IMR-90 (cell line): ENCODE measurements at places on chromosomes 6 and 20. TPM values are rescaled to one million over a fixed set of nuclear protein-coding genes. Genes with fewer than 3 reads are reported as not detected.

MCHR2 gene
- total RNA-seq, result not detected in 2 replicates

FAM110A gene
- 0.36 and 0.56 TPM in 2 replicates for total RNA-seq

C6orf132 gene
- 0.72 and 1.1 TPM in 2 replicates for total RNA-seq

DZANK1 gene
- total RNA-seq, result 0.54 and 0.83 TPM in 2 replicates

HLA-DPB1 gene
- total RNA-seq, result 5.8 and 7.7 TPM in 2 replicates

NRN1 gene
- total RNA-seq, result 0.28 TPM in 1 of 2 replicates, not detected in the other

SYCP2L gene
- not detected in 2 replicates for total RNA-seq

DLK2 gene
- total RNA-seq, result 0.90 and 1.1 TPM in 2 replicates

OTOR gene
- total RNA-seq, result not detected in 2 replicates

TSPO2 gene
- total RNA-seq, result not detected in 2 replicates

TSBP1 gene
- total RNA-seq, result not detected in 2 replicates

ZBTB46 gene
- 14.9 and 15.3 TPM in 2 replicates for total RNA-seq

GSTA4 gene
- 26.9 and 35.8 TPM in 2 replicates for total RNA-seq

NKAPL gene
- 0.54 and 0.83 TPM in 2 replicates for total RNA-seq

ENPP1 gene
- total RNA-seq, result 38.9 and 39.4 TPM in 2 replicates

RNF8 gene
- 17.9 and 26.7 TPM in 2 replicates for total RNA-seq

ZBP1 gene
- total RNA-seq, result not detected in 2 replicates

ARMC12 gene
- total RNA-seq, result 0.18 and 0.28 TPM in 2 replicates

CDH26 gene
- total RNA-seq, result not detected in 2 replicates

C2 gene
- total RNA-seq, result under 0.01 and 0.18 TPM in 2 replicates

CALHM5 gene
- total RNA-seq, result 10.6 and 10.8 TPM in 2 replicates

RNF5 gene
- total RNA-seq, result 18.8 and 28.1 TPM in 2 replicates

FAM217A gene
- not detected in 2 replicates for total RNA-seq

INSM1 gene
- total RNA-seq, result not detected in 2 replicates

ANKEF1 gene
- total RNA-seq, result 0.54 and 0.56 TPM in 2 replicates

CDSN gene
- total RNA-seq, result not detected in 2 replicates

RBBP8NL gene
- not detected in 2 replicates for total RNA-seq

KIF25 gene
- total RNA-seq, result not detected in 2 replicates

THBS2 gene
- total RNA-seq, result 101 and 113 TPM in 2 replicates

XKR7 gene
- total RNA-seq, result not detected in 2 replicates

RAB44 gene
- total RNA-seq, result not detected in 2 replicates

ZNF165 gene
- total RNA-seq, result 0.28 and 0.36 TPM in 2 replicates

RIPOR2 gene
- 0.83 and 1.1 TPM in 2 replicates for total RNA-seq

ZSCAN9 gene
- 16.9 and 17.7 TPM in 2 replicates for total RNA-seq

GNMT gene
- not detected in 2 replicates for total RNA-seq

OR2J3 gene
- not detected in 2 replicates for total RNA-seq

GABRR2 gene
- total RNA-seq, result under 0.01 TPM in 1 of 2 replicates, not detected in the other

SMOC2 gene
- total RNA-seq, result not detected in 2 replicates

EYA4 gene
- 11.1 and 11.9 TPM in 2 replicates for total RNA-seq

PACRG gene
- total RNA-seq, result not detected in 2 replicates

GABRR1 gene
- not detected in 2 replicates for total RNA-seq

SLPI gene
- total RNA-seq, result not detected in 2 replicates

PGK2 gene
- not detected in 2 replicates for total RNA-seq

HMGA1 gene
- 101 and 129 TPM in 2 replicates for total RNA-seq

DEFB125 gene
- not detected in 2 replicates for total RNA-seq

ADA gene
- 6.9 and 8.1 TPM in 2 replicates for total RNA-seq

FAM162B gene
- total RNA-seq, result 3.2 and 3.6 TPM in 2 replicates

CPXM1 gene
- total RNA-seq, result 0.83 and 1.1 TPM in 2 replicates

HLA-DRB1 gene
- total RNA-seq, result not detected in 2 replicates

PNLDC1 gene
- not detected in 2 replicates for total RNA-seq

E2F1 gene
- total RNA-seq, result 10.6 and 10.9 TPM in 2 replicates

ANKRD66 gene
- total RNA-seq, result not detected in 2 replicates
